T-cell (primary cell): ENCODE measurements at places on chromosomes 4 and X. TPM values are rescaled to one million over a fixed set of nuclear protein-coding genes. Genes with fewer than 3 reads are reported as not detected.

Gene RHOXF1
- 0.69 TPM for total RNA-seq

DNA sequence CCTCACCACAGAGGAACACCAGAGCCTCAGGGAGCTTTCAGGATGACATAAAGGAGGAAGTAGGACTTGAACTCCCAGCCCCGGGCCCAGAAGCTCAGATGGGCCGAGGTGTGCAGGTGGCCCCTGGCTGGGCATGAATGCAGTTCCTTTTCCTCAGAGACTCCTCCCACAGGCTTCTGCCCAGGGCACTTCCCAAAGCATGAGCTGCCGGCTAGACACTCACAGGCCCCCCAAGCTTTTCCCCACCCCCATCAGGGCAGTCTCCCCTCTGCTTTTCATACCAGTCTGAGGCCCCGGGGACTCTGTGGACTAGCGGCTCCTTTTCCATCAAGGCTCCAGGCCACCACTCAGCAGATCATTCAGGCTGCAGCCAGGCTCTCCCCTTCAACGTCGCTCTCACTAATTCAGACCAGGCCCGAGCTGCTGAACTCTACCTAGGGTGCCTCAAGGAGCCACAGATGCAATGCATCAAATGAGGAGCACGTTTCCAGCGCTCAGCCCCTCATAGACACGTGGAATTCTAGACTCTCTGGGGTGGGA lies 36.9 kb downstream of the HMX1 start:
- H3K36me3 ChIP-seq = no peaks in the 10 kb centered on the region
- no peaks in the 10 kb centered on the region for H3K4me1 ChIP-seq
- no peak overlapping the region for H3K4me3 ChIP-seq
- H3K27ac ChIP-seq = no peak overlapping the region
- peak; percentile 21 for DNase-seq

GRCh38 chr4:40583850-40584439 lies 45.7 kb downstream of the RBM47 start:
- no peaks in the 10 kb centered on the region for H3K27me3 ChIP-seq
- H3K27ac ChIP-seq = no peak overlapping the region
- no peak overlapping the region for H3K4me3 ChIP-seq

Gene CD38
- total RNA-seq = 4.3 TPM

Gene SMIM10L2A
- total RNA-seq = 3.3 TPM

DNA sequence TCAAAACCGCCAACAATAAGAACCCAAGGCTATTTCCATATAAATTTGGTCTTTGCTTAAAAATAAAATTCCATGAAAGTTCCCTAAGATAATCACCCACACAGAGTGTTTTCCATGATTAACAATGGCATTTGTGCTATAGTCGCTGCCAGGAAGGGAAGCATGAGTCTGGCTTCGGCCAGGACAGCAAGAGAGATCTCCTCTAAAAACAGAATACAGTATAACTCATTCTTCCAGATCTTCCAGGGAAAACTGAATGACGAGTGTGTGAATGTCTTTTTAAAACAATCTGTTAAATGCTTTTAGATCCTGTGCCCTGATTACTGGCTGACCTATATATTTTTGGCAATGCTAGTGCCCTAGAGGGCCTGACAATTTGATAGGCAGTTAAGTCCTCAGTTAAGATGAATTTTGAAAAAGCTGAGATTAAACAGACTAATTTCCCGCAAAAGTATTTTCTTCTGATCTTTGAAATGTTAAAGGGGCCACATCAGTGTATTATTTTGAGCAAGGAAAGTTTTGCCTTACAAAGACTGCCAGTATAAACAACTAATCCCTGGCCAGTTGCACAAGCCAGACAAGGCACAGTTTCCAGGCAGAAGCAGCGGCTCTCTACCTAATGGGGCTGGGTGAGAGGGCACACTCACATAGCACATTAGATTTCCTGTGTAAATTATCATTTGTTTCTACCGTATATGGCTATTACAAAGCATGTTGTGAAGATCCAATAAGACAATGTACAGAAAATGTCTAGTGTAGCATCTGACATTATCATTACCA lies 127.3 kb downstream of the DCHS2 start:
- no peak for DNase-seq
- no peak overlapping the region for H3K27ac ChIP-seq
- H3K4me1 ChIP-seq = no peaks in the 10 kb centered on the region
- H3K36me3 ChIP-seq = no peaks in the 10 kb centered on the region

- H3K27me3 ChIP-seq = no peaks in the 10 kb centered on the region
- H3K36me3 ChIP-seq = no peaks in the 10 kb centered on the region
- H3K27ac ChIP-seq = no peak overlapping the region
- H3K4me1 ChIP-seq = no peaks in the 10 kb centered on the region
- no peak for DNase-seq
These were observed 19.2 kb upstream of the BRS3 start for GRCh38 chrX:136468391-136469103.

Gene CFP
- total RNA-seq = 26.5 TPM

- H3K27me3 ChIP-seq = no peaks in the 10 kb centered on the region
- H3K4me3 ChIP-seq = no peak overlapping the region
- no peak overlapping the region for H3K27ac ChIP-seq
- no peaks in the 10 kb centered on the region for H3K36me3 ChIP-seq
- no peak for DNase-seq
These were observed 16.1 kb upstream of the CXCL3 start for GRCh38 chr4:74054483-74055047.

DNA sequence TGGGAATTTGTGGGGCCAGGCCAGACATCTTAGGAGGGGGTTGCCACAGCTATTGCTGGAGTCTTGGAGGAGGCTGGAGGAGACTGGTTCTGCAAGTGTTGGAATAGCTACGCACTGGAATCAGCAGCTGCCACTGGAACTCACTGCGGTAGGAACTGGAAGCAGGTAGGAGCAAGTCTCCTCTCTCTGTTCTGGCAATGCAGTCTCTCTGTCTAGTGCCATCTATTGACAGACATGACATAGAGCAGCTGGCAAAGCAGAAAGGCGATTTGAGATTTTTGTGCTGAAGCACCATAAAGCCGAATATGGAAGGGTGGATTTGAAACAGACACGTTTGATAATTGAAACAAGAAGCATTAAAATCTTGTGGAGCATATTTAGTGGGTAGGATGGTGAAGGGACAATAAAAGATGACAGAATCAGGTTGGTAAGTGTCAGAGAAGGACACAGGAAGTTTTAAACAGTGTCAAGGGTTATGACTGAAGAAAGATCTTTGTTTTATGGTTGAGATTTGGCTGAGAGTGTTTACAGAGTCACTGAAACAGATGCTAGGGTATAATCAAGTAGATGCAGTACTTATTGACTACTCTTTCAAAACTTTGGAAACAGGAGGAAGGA lies 23.5 kb upstream of the SYNPO2 start:
- H3K4me3 ChIP-seq = no peak overlapping the region
- no peak overlapping the region for H3K27ac ChIP-seq
- no peaks in the 10 kb centered on the region for H3K36me3 ChIP-seq
- no peaks in the 10 kb centered on the region for H3K4me1 ChIP-seq

GRCh38 chr4:37825968-37826294 lies 555 bp upstream of the PGM2 start:
- H3K4me1 ChIP-seq = peaks cover 11% of the 10 kb centered on the region
- DNase-seq = no peak
- peak overlapping the region; percentile 53 for H3K27ac ChIP-seq
- no peaks in the 10 kb centered on the region for H3K27me3 ChIP-seq

DNA sequence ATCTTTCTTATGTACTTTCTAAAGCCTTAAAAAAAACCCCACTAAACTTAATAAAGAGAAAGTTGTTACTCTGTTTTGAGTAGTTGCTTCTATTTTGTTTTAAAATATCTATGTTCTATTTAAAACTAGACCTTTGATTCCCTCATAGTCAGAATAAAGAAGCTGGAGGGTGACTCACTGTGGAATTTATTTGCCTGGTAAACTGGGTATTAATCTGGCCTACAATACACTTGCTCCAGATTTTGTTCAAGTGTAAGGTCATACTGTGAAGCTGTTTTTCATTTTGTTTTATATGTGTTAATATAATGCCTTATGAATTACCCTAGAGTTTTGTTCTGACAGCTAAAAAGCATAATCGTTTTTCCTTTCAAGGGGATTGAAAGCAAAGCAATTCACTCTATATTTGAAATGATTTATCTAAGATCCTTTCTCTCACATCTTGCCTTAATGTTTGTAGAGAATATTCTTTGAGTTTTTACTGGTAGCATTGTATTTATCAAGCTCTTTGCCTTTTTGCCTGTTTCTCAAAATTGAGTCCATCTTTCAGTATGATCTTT lies 277.4 kb upstream of the PITX2 start:
- no peaks in the 10 kb centered on the region for H3K27me3 ChIP-seq
- DNase-seq = no peak
- H3K36me3 ChIP-seq = no peaks in the 10 kb centered on the region

DNA sequence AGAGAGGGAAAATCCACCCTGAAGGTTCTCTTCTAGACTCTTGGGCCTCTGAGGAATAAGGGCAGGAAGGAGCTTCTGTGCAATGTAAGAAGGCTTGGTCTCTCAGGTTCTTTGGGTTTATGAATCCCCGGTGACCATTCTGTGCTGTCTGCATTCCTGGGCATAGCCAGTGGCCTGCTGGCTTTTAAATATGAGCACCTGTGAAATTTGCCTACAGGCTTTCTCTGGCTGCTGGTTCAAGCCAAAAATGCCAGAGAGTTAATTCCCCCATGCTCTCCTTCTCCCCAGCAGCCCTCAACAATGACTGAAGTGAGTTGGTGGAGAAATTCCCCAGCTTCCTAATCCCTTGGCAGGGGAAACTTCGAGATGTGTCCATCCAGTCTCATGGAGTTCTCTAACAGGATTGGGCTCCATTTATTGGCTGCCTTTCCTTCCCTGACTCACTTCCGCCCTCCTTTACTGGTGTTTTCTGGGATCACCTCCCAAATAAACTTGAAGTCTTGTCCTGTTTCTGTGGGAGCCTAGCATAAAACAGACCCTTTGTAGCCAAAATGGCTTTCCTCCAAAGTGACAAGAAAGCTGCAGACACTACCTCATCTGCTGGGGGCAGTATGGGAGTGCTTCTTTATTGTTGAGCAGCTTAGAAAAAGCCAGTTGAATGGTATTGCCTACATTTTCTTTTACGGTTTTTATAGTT lies 179.4 kb upstream of the CASK start:
- H3K4me1 ChIP-seq = no peaks in the 10 kb centered on the region
- H3K27ac ChIP-seq = no peak overlapping the region
- no peak for DNase-seq
- H3K36me3 ChIP-seq = no peaks in the 10 kb centered on the region
- no peak overlapping the region for H3K4me3 ChIP-seq

GRCh38 chr4:147839200-147839599 lies 107.3 kb downstream of the ARHGAP10 start:
- no peak overlapping the region for H3K27ac ChIP-seq
- no peaks in the 10 kb centered on the region for H3K4me1 ChIP-seq
- DNase-seq = no peak
- no peaks in the 10 kb centered on the region for H3K27me3 ChIP-seq
- no peak overlapping the region for H3K4me3 ChIP-seq

- no peak overlapping the region for H3K27ac ChIP-seq
- H3K4me3 ChIP-seq = no peak overlapping the region
- no peaks in the 10 kb centered on the region for H3K27me3 ChIP-seq
These were observed 57.3 kb upstream of the ZNF157 start for GRCh38 chrX:47313056-47313455.

Gene ANXA3
- total RNA-seq = 0.79 TPM

- H3K27ac ChIP-seq = no peak overlapping the region
- H3K4me1 ChIP-seq = no peaks in the 10 kb centered on the region
- DNase-seq = no peak
- peaks cover 13% of the 10 kb centered on the region for H3K36me3 ChIP-seq
- H3K4me3 ChIP-seq = no peak overlapping the region
These were observed 564.7 kb downstream of the IL15 start for GRCh38 chr4:142201041-142201440.

DNA sequence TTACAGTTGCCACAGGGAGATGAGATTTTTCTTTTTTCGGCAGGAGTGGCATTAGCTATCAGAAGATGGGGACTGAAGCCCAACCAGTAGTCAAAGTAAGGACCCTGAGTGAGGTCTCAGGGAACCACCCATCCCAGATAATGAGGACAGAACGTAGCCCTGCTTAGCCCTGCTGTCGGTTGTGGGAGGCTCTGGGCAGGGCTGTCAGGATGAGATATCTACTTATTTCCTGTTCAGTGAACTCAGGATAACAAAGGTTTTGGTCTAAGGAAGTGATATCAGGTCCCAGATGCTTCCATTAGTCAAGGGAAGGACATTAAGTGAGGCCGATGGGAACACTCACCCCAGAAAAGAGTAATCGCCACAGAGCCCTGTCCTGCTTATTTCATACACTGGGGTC lies 2.3 kb downstream of the MAGEB16 start:
- H3K4me1 ChIP-seq = no peaks in the 10 kb centered on the region
- no peak overlapping the region for H3K27ac ChIP-seq
- H3K27me3 ChIP-seq = no peaks in the 10 kb centered on the region
- no peak for DNase-seq
- H3K4me3 ChIP-seq = no peak overlapping the region

GRCh38 chrX:120262859-120263708 lies 12.5 kb downstream of the ZBTB33 start:
- no peaks in the 10 kb centered on the region for H3K36me3 ChIP-seq
- H3K27me3 ChIP-seq = no peaks in the 10 kb centered on the region
- H3K27ac ChIP-seq = no peak overlapping the region

Gene RRH
- 0.35 TPM for total RNA-seq

- H3K4me3 ChIP-seq = no peak overlapping the region
- no peaks in the 10 kb centered on the region for H3K27me3 ChIP-seq
- no peak for DNase-seq
- no peaks in the 10 kb centered on the region for H3K36me3 ChIP-seq
- no peak overlapping the region for H3K27ac ChIP-seq
These were observed 17.1 kb downstream of the GPR34 start for GRCh38 chrX:41705680-41706374.
